ENCODE measurements at places on chromosomes 3 and 15. TPM values are rescaled to one million over a fixed set of nuclear protein-coding genes. Genes with fewer than 3 reads are reported as not detected.

GRCh38 chr15:85116925-85117646 lies 135.4 kb downstream of the PDE8A start:
- peaks cover 6% of the 10 kb centered on the region for H3K4me1 ChIP-seq

GRCh38 chr15:91027677-91028076 lies 5.3 kb upstream of the VPS33B start:
- no peaks in the 10 kb centered on the region for H3K36me3 ChIP-seq
- no peak overlapping the region for H3K4me3 ChIP-seq
- no peaks in the 10 kb centered on the region for H3K27me3 ChIP-seq
- no peak overlapping the region for H3K27ac ChIP-seq

DNA sequence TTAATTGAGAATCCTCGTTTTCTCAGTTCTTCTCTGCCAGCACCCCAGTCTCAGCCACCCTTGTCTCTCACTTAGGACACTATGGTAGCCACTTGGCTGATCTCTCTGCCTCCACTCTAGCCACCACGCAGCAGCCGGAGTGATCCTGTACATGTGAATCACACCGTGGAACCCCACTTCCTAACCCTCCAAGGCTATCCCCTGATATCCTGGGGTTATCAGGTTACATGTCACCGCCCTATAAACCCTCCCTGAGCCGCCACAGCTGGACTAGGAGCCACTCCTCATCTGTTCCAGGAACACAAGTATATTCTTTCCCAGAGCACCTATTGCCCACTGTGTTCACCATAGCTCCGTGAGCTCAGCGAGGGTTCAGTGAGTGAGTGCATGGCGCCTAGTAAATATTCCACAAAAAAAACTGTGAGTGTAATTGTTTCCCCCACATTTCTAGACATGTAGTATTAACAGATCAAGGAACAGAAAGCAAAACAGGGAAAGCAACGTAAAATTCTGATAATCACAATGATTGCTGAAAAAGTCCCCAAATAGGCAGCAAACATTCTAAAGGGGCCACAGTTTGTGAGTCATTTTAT lies 661 bp upstream of the PARP14 start:
- peak overlapping the region; percentile 69 for H3K4me3 ChIP-seq
- H3K36me3 ChIP-seq, result no peaks in the 10 kb centered on the region
- peak; percentile 11 for DNase-seq
- H3K4me1 ChIP-seq, result no peaks in the 10 kb centered on the region
- H3K27ac ChIP-seq, result no peak overlapping the region

The FGF12 gene
- 6.6 TPM for total RNA-seq

The PPP1R14D gene
- total RNA-seq, result not detected

The TGM4 gene
- 0.04 TPM for total RNA-seq

DNA sequence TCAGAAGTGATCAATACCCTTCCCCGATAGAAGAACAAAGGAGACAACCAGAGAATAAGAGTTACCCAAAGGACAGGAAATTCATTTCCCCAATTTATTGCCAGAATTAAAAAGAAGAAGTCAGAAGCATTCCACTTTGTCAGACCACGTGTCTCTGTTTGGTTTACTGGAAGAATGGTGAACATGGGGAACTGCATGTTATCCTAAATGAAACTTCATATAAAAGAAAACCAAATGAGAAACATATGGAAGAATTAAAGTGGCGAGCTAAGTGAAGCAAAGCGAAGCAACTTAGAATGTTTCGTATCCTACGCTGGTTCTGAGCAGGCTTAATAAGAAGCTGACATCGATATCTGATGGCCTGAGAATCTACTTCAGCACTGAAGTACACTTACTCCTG lies 190.7 kb downstream of the MAGI1 start:
- no peaks in the 10 kb centered on the region for H3K4me1 ChIP-seq
- no peak for DNase-seq
- H3K27me3 ChIP-seq, result no peaks in the 10 kb centered on the region
- no peak overlapping the region for H3K27ac ChIP-seq
- H3K4me3 ChIP-seq, result no peak overlapping the region

- DNase-seq, result no peak
- peaks cover 5% of the 10 kb centered on the region for H3K4me1 ChIP-seq
- no peak overlapping the region for H3K27ac ChIP-seq
- no peaks in the 10 kb centered on the region for H3K36me3 ChIP-seq
Measured at GRCh38 chr3:35737934-35738706, 98.8 kb downstream of the ARPP21 start.

The REC114 gene
- not detected for total RNA-seq

GRCh38 chr15:98150536-98150935 lies 190.0 kb downstream of the ARRDC4 start:
- H3K27me3 ChIP-seq, result no peaks in the 10 kb centered on the region
- H3K4me1 ChIP-seq, result no peaks in the 10 kb centered on the region
- no peak overlapping the region for H3K4me3 ChIP-seq
- DNase-seq, result no peak

The CPLX3 gene
- total RNA-seq, result not detected

DNA sequence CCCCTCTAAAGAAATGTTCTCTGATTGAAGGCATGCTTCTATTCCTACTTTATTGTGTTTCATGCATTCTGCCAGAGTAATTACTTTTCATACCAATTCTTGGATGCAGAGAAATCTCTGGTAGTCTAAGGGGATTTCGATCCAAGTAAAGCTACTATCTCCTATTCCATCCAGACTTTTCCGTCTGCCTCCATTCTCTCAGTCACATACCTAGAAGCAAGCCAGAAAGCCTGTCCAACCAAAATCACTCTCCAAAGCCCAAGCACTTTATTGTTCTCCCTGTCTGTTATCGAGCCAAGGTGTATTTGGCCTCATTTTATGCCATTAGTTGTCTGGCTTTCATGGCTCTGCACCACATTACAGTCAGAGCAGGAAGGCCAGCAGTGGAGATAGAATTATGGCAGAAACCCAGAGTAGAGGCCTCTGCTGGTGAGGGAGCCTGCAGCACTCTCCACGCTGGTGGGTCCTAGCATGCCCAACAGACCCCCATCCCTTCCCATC lies 95.9 kb downstream of the SLC49A4 start:
- peaks cover 16% of the 10 kb centered on the region for H3K4me1 ChIP-seq
- DNase-seq, result no peak
- no peaks in the 10 kb centered on the region for H3K27me3 ChIP-seq
- no peak overlapping the region for H3K27ac ChIP-seq
- H3K36me3 ChIP-seq, result no peaks in the 10 kb centered on the region

- no peak overlapping the region for H3K27ac ChIP-seq
- no peaks in the 10 kb centered on the region for H3K36me3 ChIP-seq
- DNase-seq, result no peak
- peaks cover 17% of the 10 kb centered on the region for H3K4me1 ChIP-seq
- no peak overlapping the region for H3K4me3 ChIP-seq
Measured at GRCh38 chr3:16377196-16377595, 112.2 kb downstream of the OXNAD1 start.

DNA sequence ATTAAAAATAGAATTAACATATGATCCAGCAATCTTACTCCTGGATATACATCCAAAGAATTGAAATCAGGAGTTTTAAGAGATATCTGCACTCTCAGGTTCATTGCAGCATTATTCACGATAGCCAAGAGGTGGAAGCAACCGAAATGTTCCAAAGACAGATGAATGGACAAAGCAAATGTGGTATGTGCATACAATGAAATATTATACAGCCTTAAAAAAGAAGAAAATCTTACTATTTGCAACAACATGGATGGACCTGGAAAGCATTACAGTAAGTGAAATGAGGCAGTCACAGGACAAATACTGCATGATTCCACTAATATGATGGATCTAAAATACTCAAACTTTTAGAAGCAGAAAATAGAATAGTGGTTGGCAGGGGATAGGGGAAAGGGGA lies 9.3 kb upstream of the TMEM158 start:
- no peaks in the 10 kb centered on the region for H3K4me1 ChIP-seq
- no peak for DNase-seq
- H3K27me3 ChIP-seq, result no peaks in the 10 kb centered on the region
- no peaks in the 10 kb centered on the region for H3K36me3 ChIP-seq
- H3K27ac ChIP-seq, result no peak overlapping the region
- no peak overlapping the region for H3K4me3 ChIP-seq

The GPR15 gene
- not detected for total RNA-seq

The TRH gene
- total RNA-seq, result 0.19 TPM

DNA sequence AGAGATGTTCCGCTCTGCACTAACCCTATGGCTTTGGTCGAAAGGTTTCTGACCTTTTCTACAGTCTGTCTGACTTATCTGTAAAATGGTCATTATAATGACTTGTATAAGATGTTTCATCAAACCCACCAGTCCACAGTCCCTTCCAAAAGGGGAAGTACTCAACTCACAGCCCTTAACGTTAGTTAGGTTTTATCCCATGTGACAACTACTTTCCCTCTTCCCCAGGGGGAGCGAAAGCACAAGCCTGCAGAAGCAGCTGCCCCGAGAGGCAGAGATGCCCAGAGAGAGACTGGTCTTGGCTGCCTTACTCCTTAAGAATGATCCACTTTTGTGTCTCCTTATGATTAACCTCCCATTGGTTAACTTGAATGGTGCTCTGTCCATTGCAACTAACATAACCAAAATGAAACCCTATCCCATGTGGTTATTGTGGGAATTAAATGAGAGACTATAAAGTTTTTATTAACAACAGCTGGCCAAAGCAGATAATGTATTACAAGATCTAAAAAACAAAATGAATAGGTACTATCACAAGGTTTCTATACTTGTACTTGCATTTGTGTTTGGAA lies 6.4 kb downstream of the ASTE1 start:
- H3K4me1 ChIP-seq, result peaks cover 17% of the 10 kb centered on the region
- H3K27ac ChIP-seq, result no peak overlapping the region
- no peak overlapping the region for H3K4me3 ChIP-seq
- no peaks in the 10 kb centered on the region for H3K36me3 ChIP-seq
- H3K27me3 ChIP-seq, result no peaks in the 10 kb centered on the region

The RETNLB gene
- not detected for total RNA-seq

DNA sequence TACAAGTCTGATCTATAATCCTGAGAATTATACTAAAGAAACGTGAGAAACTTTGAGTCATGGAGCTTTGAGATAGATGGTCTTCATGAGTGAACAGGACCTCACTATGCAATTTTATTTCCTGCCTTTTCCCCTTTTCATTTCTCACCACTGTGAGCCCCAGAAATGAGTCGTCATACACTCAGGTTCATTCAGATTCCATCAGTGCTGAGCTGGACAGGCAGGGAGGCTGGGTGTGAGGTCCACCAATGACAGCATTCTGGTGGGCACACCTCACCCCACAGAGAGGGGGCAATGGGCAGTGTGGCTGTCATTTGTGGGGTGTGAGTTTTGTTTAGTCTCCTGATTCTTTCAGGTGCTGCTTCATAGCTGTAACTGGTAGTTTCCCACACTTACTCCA lies 16.9 kb downstream of the TIGIT start:
- peaks cover 4% of the 10 kb centered on the region for H3K4me1 ChIP-seq
- H3K36me3 ChIP-seq, result no peaks in the 10 kb centered on the region
- DNase-seq, result no peak
- H3K27me3 ChIP-seq, result no peaks in the 10 kb centered on the region
- no peak overlapping the region for H3K4me3 ChIP-seq
- no peak overlapping the region for H3K27ac ChIP-seq

- H3K36me3 ChIP-seq, result peaks cover 7% of the 10 kb centered on the region
- no peaks in the 10 kb centered on the region for H3K4me1 ChIP-seq
- no peak overlapping the region for H3K4me3 ChIP-seq
- H3K27ac ChIP-seq, result no peak overlapping the region
- no peaks in the 10 kb centered on the region for H3K27me3 ChIP-seq
Measured at GRCh38 chr3:33826688-33827087, 28.3 kb downstream of the PDCD6IP start.

The SCN5A gene
- total RNA-seq, result 3.9 TPM

GRCh38 chr15:76195506-76196268 lies 115.6 kb downstream of the ETFA start:
- DNase-seq, result no peak
- H3K4me1 ChIP-seq, result peaks cover 8% of the 10 kb centered on the region
- no peak overlapping the region for H3K4me3 ChIP-seq
- H3K27ac ChIP-seq, result no peak overlapping the region
- peaks cover under 1% of the 10 kb centered on the region for H3K27me3 ChIP-seq

DNA sequence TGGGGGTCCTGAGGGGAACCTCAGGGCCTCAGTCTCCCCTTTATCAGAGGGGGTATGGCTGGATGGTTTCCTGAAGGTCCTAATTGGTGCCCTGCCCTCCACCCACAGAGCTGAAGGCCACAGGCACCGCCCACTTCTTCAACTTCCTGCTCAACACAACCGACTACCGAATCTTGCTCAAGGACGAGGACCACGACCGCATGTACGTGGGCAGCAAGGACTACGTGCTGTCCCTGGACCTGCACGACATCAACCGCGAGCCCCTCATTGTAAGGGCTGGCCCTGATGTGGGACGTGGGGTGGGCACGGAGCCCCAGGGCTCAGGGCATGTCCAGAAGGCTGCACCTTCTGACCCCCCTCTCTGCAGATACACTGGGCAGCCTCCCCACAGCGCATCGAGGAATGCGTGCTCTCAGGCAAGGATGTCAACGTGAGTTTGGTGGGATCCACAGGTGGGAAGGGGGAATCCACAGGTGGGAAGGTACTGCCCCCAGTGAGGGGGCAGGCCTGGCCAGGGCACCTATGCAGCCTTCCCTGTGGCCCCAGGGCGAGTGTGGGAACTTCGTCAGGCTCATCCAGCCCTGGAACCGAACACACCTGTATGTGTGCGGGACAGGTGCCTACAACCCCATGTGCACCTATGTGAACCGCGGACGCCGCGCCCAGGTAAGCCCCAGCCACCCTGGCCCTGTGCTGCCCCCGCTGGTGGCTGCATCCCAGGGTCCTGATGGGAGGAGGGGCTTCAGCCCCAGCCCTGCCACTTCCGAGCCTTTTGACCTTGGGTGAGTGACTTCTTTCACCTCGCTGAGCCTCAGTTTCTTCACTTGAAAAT lies 17.5 kb upstream of the GNAT1 start:
- H3K36me3 ChIP-seq, result no peaks in the 10 kb centered on the region
- DNase-seq, result no peak
- H3K4me1 ChIP-seq, result peaks cover 23% of the 10 kb centered on the region
- H3K27ac ChIP-seq, result no peak overlapping the region

DNA sequence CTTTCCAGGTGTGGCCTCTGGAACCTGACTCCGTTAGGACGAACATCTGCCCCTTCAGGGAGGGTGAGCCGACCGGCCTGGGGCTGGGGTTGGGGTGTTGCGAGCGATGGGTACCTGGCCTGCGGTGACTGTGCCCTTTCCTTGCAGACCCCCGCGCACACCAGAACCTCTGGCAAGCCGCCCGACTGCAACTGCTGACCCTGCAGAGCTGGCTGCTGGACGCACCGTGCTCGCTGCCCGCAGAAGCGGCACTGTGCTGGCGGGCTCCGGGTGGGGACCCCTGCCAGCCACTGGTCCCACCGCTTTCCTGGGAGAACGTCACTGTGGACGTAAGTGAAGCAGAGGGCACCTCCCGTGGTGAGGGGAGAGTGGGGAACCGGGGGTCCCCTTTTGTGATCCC lies 5.5 kb upstream of the CRELD1 start:
- no peak for DNase-seq
- no peak overlapping the region for H3K27ac ChIP-seq
- no peaks in the 10 kb centered on the region for H3K36me3 ChIP-seq
- no peak overlapping the region for H3K4me3 ChIP-seq
- H3K27me3 ChIP-seq, result peaks cover 11% of the 10 kb centered on the region

- H3K4me3 ChIP-seq, result no peak overlapping the region
- no peak for DNase-seq
- H3K36me3 ChIP-seq, result no peaks in the 10 kb centered on the region
- H3K4me1 ChIP-seq, result no peaks in the 10 kb centered on the region
- H3K27ac ChIP-seq, result no peak overlapping the region
- H3K27me3 ChIP-seq, result no peaks in the 10 kb centered on the region
Measured at GRCh38 chr3:45830121-45830520, 11.8 kb downstream of the LZTFL1 start.

Data from neural progenitor cell (in vitro differentiated cells).